Amniotic stem cell (primary cell): ENCODE measurements at places on chromosomes 12 and 14.
A peak's percentile ranks its signal among the peaks of the same experiment; 100 is the strongest.

DNA sequence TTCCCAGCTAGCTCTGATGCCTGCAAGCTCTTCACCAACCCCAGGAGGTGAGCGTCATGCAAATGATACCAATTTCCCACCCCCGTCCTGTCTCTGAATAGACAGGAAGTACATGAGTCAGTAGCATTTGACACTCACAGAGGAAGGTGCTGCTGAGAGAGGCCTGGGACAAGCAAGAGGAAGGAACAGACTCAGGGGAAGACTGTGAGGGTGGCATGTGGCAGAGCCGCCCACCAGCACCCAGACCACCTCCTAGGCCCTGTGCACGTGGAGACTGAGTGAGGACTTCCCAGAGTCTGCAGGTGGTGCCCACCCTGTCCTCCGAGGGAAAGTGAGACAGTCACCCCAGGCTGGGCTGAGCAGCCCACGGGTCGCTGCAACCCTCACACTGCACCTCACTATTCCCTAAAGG is 199.5 kb upstream of the SFSWAP start:
- DNase-seq, result no peak

GRCh38 chr12:86148612-86149011 is 107.6 kb downstream of the MGAT4C start:
- DNase-seq, result no peak

DNA sequence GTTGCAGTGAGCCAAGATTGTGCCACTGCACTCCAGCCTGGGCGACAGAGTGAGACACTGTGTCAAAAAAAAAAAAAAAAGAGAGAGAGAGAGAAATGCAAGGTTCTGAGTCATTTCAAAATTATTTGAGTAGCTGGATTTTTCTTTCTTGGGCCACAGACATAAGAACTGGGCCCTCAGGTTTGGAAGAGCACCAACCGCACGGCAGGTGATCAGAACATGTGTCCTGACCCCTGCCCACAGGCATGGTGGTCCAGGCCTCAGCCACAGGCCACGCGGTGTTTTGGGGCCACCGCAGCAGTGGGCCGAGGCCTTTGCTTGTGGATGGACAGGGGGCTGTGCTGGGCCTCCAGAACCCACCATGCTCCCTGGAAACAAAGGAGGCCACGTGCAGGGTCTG is 126.7 kb downstream of the CALM1 start:
- no peak for DNase-seq

DNA sequence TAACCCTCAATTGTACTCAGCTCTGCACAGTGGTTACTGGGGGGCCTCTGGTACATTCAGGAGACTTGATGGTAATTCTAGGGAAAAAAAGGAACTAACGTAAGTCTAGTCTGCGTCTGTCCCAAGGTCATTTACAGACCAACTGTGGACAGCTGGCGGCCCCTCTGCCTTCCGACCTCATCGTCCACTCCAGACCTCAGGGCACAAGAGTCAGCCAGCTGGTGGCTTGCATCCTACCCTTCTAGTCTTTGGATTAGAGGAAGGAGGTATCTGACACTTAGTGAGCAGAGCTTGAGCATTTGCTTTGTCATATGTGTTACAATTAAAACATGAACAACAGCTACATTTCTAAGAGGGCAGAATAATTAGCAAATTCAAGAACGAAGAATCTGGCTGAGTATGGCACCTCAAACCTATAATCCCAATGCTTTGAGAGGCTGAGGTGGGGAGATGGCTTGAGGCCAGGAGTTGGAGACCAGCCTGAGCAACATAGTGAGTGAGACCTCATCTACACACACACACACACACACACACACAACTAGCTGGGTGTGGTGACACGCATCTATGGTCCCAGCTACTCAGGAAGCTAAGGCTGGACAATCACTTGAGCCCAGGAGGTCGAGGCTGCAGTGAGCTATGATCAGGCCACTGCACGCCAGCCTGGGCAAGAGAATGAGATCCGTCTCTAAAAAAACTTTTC is 36.5 kb downstream of the SSH1 start:
- no peak for DNase-seq

DNA sequence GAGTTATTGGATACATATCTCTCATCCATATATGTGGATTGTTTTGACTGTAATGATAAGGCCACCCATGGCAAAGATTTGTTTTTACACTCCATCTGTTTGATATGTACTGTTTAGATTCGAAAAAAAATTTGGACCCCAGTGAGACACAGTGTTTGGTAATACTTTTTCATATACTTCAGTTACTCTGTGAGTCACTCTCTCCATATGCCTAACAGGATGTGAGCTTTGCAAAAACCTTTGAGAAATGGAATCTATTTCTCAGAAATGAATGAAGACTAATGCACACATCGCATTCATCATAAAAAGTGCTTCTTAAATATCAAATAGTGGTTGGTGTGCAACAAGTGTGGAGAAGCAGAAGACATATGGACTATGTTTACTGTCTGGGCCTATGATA is 781.5 kb downstream of the SLC6A15 start:
- peak; percentile 10 for DNase-seq

- DNase-seq, result no peak
Measured at GRCh38 chr14:105841022-105842009, 314.9 kb downstream of the TMEM121 start.

GRCh38 chr14:34012978-34013720 is 62.3 kb upstream of the EGLN3 start:
- DNase-seq, result no peak

- no peak for DNase-seq
Measured at GRCh38 chr12:101685092-101685491, 12.3 kb upstream of the CHPT1 start.

GRCh38 chr14:75426332-75427125 is 1.3 kb upstream of the JDP2 start:
- DNase-seq, result no peak

DNA sequence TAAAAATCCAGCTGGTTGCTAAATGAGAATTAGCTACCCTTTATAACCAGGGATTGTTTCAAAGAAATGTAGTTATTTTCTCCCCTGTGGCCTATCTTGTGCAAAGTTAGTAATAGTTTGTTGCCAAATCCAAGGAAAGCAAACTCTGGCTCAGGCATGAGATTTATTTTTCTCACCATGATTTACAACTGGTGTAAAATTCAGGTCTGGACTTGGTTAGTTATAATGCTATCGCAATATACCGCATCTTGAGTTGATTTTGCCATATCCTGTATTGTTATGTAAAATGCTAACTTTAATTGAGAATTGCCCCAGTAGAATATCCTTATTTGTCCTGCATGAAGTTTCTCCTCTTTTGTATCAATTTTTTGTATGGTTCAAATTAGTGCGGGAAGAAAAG is 135.5 kb downstream of the CRADD start:
- no peak for DNase-seq

GRCh38 chr12:22812531-22812930 is 187.6 kb downstream of the ETNK1 start:
- no peak for DNase-seq

DNA sequence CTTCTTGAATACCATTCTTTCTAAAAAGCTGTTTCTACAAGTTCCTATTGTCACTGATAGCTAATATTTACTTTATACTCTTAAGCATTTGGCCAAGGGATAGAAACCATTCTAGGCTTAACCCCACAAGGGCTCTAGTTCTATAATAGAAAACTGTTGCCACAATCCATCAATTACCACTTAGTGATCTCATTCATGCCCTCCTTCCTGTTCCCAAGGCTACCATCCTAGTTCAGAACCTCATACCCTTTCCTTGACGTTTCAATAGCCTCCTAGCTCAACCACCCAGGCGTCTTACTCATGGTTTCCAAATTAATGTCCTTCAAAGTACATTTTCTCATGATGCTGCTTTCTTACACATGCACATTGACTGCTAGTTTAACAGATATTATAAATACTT is 493.5 kb downstream of the NAV3 start:
- DNase-seq, result no peak

GRCh38 chr14:22797017-22797917 is 18.0 kb downstream of the SLC7A7 start:
- DNase-seq, result no peak

- no peak for DNase-seq
Measured at GRCh38 chr14:104641753-104642539, 37.4 kb upstream of the TMEM179 start.

GRCh38 chr14:30883508-30884294 is 9.3 kb downstream of the COCH start:
- no peak for DNase-seq
